ENCODE measurements at places on chromosomes 6 and 20. TPM values are rescaled to one million over a fixed set of nuclear protein-coding genes. Genes with fewer than 3 reads are reported as not detected.

GRCh38 chr6:89485320-89485719 is 52.4 kb downstream of the ANKRD6 start:
- H3K27ac ChIP-seq = no peak overlapping the region
- no peak overlapping the region for H3K4me3 ChIP-seq
- H3K4me1 ChIP-seq = no peaks in the 10 kb centered on the region
- no peaks in the 10 kb centered on the region for H3K36me3 ChIP-seq
- no peak for DNase-seq
- H3K27me3 ChIP-seq = no peaks in the 10 kb centered on the region

- H3K27me3 ChIP-seq = peaks cover 6% of the 10 kb centered on the region
- no peaks in the 10 kb centered on the region for H3K4me1 ChIP-seq
- H3K27ac ChIP-seq = no peak overlapping the region
- H3K36me3 ChIP-seq = no peaks in the 10 kb centered on the region
- H3K4me3 ChIP-seq = no peak overlapping the region
Observed at GRCh38 chr6:163825033-163825432, 410.5 kb downstream of the QKI start.

GRCh38 chr20:63690898-63691710 is 5.3 kb upstream of the TNFRSF6B start:
- H3K36me3 ChIP-seq = peaks cover 4% of the 10 kb centered on the region
- H3K27me3 ChIP-seq = no peaks in the 10 kb centered on the region
- H3K4me1 ChIP-seq = peaks cover 6% of the 10 kb centered on the region
- no peak for DNase-seq
- H3K27ac ChIP-seq = no peak overlapping the region
- no peak overlapping the region for H3K4me3 ChIP-seq

GRCh38 chr20:61925555-61926252 is 140.0 kb downstream of the TAF4 start:
- no peaks in the 10 kb centered on the region for H3K36me3 ChIP-seq
- H3K27me3 ChIP-seq = no peaks in the 10 kb centered on the region
- no peak for DNase-seq
- no peaks in the 10 kb centered on the region for H3K4me1 ChIP-seq

DNA sequence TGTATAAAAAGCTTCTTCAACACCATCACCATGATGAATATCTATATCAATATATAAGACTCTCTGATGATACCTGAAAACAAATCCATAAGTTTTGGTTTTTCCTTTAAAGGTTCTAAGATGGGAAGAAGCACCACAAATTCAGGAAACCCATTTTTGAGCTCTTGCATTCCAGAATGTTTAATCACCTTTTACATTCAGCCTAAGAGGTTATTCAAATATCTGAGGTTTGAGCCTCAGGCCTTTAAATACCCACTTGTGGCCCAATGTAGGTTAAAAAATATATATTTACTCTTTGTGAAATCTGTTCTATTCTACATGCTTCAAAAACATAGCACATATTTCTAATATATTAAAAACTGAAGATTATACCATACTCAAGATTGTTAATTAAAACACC is 17.6 kb downstream of the HDAC2 start:
- H3K27ac ChIP-seq = no peak overlapping the region
- no peaks in the 10 kb centered on the region for H3K27me3 ChIP-seq
- no peak overlapping the region for H3K4me3 ChIP-seq
- no peak for DNase-seq

- H3K4me1 ChIP-seq = peaks cover 45% of the 10 kb centered on the region
- no peaks in the 10 kb centered on the region for H3K36me3 ChIP-seq
- H3K27ac ChIP-seq = no peak overlapping the region
- no peak overlapping the region for H3K4me3 ChIP-seq
- no peak for DNase-seq
Observed at GRCh38 chr6:11414176-11414963, 123.2 kb upstream of the TMEM170B start.

- no peaks in the 10 kb centered on the region for H3K4me1 ChIP-seq
- H3K36me3 ChIP-seq = no peaks in the 10 kb centered on the region
- DNase-seq = no peak
- no peak overlapping the region for H3K4me3 ChIP-seq
- H3K27me3 ChIP-seq = peaks cover 16% of the 10 kb centered on the region
Observed at GRCh38 chr6:56988145-56988544, 33.2 kb downstream of the BEND6 start.

GRCh38 chr20:35472209-35472608 is 16.8 kb downstream of the CEP250 start:
- H3K4me3 ChIP-seq = no peak overlapping the region
- H3K36me3 ChIP-seq = peaks cover 10% of the 10 kb centered on the region
- peak overlapping the region; percentile 65 for H3K27ac ChIP-seq
- H3K4me1 ChIP-seq = peaks cover 22% of the 10 kb centered on the region
- H3K27me3 ChIP-seq = no peaks in the 10 kb centered on the region

- H3K4me1 ChIP-seq = peaks cover 17% of the 10 kb centered on the region
- DNase-seq = no peak
- H3K4me3 ChIP-seq = no peak overlapping the region
- peaks cover 6% of the 10 kb centered on the region for H3K36me3 ChIP-seq
- H3K27ac ChIP-seq = no peak overlapping the region
Observed at GRCh38 chr6:47473791-47474346, 3.7 kb upstream of the CD2AP start.

GRCh38 chr20:24871480-24872213 is 77.4 kb upstream of the CST7 start:
- H3K4me1 ChIP-seq = no peaks in the 10 kb centered on the region
- H3K4me3 ChIP-seq = no peak overlapping the region
- DNase-seq = no peak
- H3K27me3 ChIP-seq = peaks cover 31% of the 10 kb centered on the region
- no peaks in the 10 kb centered on the region for H3K36me3 ChIP-seq

Gene CGA
- not detected for total RNA-seq

Gene FOXF2
- not detected for total RNA-seq

Gene CST2
- not detected for total RNA-seq

DNA sequence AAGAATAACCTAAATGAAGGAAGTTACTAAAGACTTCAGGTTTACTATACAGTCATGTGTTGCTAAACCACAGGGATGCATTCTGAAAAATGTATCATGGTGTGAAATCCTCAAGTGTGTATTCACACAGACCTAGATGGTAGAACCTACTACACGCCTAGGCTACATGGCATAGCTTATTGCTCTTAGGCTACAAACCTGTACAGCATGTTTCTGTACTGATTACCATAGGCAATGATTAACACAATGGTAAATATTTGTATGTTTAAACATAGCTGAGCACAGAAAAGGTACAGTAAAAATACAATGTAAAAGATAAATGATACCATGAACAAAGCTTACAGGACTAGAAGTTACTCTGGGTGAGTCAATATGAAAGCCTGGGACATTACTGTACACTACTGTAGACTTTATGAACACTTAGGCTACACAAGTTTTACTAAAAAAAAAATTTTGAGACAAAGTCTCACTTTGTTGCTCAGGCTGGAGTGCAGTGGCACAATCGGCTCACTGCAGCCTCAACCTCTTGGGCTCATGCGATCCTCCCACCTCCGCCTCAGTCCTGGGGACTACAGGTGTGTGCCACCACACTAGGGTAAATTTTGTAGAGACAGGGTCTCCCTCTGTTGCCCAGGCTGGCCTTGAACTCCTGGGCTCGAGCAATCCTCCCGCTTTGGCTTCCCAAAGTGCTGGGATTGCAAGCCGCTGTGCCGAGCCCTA is 36.0 kb downstream of the ADNP start:
- no peak overlapping the region for H3K27ac ChIP-seq
- no peaks in the 10 kb centered on the region for H3K27me3 ChIP-seq
- DNase-seq = no peak
- no peak overlapping the region for H3K4me3 ChIP-seq
- H3K36me3 ChIP-seq = peaks cover 80% of the 10 kb centered on the region
- peaks cover 16% of the 10 kb centered on the region for H3K4me1 ChIP-seq

Gene CALHM6
- 16.5 TPM for total RNA-seq

DNA sequence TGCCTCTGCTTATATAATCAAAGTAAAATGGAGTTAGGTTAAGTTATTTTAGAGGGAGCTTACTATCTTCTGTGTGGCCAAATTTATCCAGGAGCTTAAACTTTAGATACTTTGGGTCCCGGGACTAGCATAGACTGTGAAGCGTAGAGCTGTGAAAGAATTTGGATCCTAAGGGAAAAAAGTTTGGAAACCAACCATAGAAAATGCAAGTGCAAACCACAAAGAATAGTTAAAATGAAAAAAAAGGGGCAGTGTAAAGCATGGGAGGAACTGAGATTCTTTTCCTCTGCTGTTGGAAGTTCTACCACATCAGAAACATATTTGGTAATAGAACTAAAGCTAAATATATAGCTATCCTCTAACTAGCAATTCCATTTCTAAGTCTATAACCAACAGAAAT is 232.2 kb upstream of the FLRT3 start:
- H3K4me1 ChIP-seq = no peaks in the 10 kb centered on the region
- H3K36me3 ChIP-seq = no peaks in the 10 kb centered on the region
- H3K27me3 ChIP-seq = no peaks in the 10 kb centered on the region
- H3K4me3 ChIP-seq = no peak overlapping the region

Gene ROMO1
- total RNA-seq = 96.8 TPM

DNA sequence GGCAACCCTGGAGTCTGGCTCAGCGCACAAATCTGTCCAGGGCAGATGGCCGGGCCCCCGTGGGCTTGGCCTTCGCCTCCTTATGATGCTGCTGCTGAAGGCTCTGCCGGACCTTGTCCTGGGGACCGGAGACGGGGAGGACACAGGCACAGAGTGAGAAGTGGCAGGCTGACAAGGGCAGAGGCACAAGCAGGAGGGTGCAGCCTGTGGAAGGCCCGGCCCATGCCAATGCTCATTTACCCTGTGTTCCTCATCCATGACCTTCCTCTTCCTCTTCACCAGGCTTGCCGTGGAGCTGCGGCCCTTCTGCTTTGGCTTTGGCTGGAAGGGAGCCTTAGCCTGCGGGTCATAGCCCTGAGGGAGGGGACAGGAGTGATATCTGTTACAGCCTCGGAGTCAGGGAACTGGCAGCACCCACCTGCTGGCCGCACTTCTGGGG is 2.4 kb downstream of the B3GALT4 start:
- H3K27ac ChIP-seq = peak overlapping the region; percentile 41
- no peak for DNase-seq
- H3K36me3 ChIP-seq = peaks cover 85% of the 10 kb centered on the region
- no peaks in the 10 kb centered on the region for H3K27me3 ChIP-seq
- H3K4me1 ChIP-seq = peaks cover 43% of the 10 kb centered on the region
- no peak overlapping the region for H3K4me3 ChIP-seq

Gene GABBR1
- total RNA-seq = 117 TPM

DNA sequence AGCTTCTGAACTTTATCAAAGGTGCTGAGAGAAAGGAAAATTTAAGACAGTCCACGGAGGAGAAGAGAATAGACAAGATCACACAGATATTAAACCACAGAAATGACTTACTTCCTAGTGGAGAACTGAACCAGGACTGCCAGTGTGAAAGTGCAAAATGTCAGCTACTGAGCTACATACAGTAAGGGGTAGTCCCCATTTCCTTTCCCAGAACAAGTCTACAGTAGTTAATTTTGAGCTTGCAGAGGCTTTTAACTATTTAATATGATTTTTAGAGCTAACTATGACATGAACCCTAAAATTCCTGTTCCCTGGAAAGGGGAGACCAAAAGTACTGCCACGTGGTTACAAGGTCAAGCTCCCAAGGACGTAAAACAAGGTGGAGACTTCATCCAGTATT is 45.1 kb downstream of the CEP85L start:
- H3K36me3 ChIP-seq = peaks cover 29% of the 10 kb centered on the region
- no peaks in the 10 kb centered on the region for H3K27me3 ChIP-seq
- DNase-seq = no peak
- H3K27ac ChIP-seq = no peak overlapping the region

DNA sequence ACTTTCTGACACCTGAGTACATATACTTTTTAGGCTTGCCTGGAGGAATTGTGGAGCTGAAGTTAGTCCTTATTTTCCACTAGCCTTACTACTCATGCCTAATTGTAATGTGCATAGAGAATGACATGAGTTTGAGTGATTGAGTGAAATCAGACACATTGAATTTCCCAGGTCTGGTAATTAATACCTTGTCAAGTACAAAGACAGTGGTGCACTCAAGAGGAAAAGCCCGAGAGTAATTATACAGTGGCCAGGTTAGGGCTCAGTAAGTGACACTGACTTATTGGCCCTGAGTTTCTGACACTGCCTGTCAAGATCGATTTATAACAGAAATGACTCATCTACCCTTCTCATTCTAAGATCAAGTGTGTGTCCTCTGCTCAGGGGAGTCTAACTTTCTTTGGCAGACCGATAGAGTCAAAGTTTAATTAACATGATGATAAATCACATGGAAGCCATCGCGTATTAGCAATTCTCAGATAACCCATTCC is 288.3 kb downstream of the TPBG start:
- no peak for DNase-seq
- H3K36me3 ChIP-seq = no peaks in the 10 kb centered on the region
- H3K4me3 ChIP-seq = no peak overlapping the region
- no peaks in the 10 kb centered on the region for H3K4me1 ChIP-seq
- H3K27me3 ChIP-seq = no peaks in the 10 kb centered on the region

- no peak overlapping the region for H3K4me3 ChIP-seq
- no peak overlapping the region for H3K27ac ChIP-seq
- H3K4me1 ChIP-seq = peaks cover 8% of the 10 kb centered on the region
- no peaks in the 10 kb centered on the region for H3K27me3 ChIP-seq
- no peaks in the 10 kb centered on the region for H3K36me3 ChIP-seq
- no peak for DNase-seq
Observed at GRCh38 chr20:19875376-19876221, 117.5 kb downstream of the RIN2 start.

Gene MAP1LC3A
- total RNA-seq = 1.6 TPM

DNA sequence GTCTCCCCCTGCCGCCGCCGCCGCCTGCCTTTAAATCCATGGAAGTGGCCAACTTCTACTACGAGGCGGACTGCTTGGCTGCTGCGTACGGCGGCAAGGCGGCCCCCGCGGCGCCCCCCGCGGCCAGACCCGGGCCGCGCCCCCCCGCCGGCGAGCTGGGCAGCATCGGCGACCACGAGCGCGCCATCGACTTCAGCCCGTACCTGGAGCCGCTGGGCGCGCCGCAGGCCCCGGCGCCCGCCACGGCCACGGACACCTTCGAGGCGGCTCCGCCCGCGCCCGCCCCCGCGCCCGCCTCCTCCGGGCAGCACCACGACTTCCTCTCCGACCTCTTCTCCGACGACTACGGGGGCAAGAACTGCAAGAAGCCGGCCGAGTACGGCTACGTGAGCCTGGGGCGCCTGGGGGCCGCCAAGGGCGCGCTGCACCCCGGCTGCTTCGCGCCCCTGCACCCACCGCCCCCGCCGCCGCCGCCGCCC is 474 bp downstream of the CEBPB start:
- H3K27me3 ChIP-seq = peaks cover 1% of the 10 kb centered on the region
- H3K36me3 ChIP-seq = peaks cover 25% of the 10 kb centered on the region
- H3K27ac ChIP-seq = peak overlapping the region; percentile 61
- DNase-seq = peak; percentile 73
- peaks cover 31% of the 10 kb centered on the region for H3K4me1 ChIP-seq

GRCh38 chr6:107488875-107489635 is 862 bp upstream of the SOBP start:
- peak overlapping the region; percentile 88 for H3K4me3 ChIP-seq
- peak overlapping the region; percentile 63 for H3K27ac ChIP-seq
- peaks cover 26% of the 10 kb centered on the region for H3K4me1 ChIP-seq
- H3K27me3 ChIP-seq = peaks cover 33% of the 10 kb centered on the region
- H3K36me3 ChIP-seq = peaks cover 6% of the 10 kb centered on the region
- DNase-seq = peak; percentile 31

DNA sequence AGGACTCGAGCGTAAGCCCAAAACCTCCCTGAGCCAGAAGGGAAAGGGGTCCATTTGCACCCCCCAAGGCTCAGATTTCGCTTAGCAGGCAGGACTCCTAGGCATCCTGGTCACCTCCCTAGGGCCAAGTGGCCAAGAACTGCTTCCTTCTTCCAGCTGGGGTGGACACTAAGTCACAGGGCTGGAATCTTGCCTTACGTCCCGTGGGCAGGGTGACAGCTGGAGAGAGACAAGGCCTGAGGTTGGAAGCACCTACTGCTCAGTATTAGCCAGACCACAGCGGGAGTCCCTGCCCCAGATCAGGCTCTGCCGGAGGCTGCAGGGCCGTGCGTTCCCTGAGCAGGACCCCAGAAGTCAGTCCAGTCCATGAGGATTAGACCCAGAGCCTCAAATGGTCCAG is 19.7 kb downstream of the LAMA5 start:
- no peak overlapping the region for H3K4me3 ChIP-seq
- H3K4me1 ChIP-seq = peaks cover 2% of the 10 kb centered on the region
- no peak overlapping the region for H3K27ac ChIP-seq
- H3K36me3 ChIP-seq = peaks cover 11% of the 10 kb centered on the region
